ENCODE measurements at places on chromosomes 4 and X.

- no peak for DNase-seq
Observed at GRCh38 chr4:123406872-123407271, 10.3 kb downstream of the SPRY1 start.

GRCh38 chr4:140666889-140667614 lies 89.1 kb downstream of the TBC1D9 start:
- no peak for DNase-seq

DNA sequence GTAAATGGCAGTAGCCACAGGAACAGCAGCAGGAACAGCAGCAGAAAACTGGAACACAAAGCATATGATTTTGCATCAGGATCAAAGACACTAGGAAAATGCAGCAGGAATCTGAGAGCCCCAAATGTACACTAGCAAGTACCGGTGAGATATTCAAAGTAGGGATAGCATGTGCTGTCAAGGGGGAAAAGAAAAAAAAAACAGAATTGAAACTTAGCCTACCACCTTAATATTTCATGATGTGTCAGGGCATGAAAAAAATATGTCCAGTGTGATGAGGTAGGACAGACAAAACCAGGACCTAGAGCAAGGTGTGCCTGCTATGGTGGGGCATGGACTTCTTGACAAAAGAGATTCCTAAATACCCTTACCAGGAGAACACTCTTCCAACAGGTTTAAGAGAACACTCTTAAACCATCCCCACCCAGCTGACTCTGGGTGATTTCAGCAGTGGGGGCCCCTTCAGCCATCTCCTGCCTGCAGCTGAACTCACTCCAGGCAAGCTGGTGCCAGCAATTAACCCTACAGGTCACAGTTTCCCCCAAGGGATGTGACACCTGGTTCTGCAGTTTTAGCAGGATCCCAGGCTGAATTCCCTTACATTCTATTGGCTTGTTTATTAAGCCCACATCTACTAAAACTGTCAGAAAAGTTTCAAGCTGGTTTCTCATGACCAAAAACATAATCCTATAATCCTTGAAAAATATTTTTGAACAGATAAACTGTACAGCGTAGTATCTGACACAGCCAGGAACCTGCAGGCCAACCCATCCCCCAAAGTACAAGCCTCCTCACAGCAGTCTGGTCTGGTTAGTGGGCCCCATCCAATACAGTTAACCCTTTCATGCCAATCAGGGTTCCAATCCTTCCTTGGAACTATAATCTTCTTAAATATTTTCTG lies 62.9 kb upstream of the FMR1 start:
- DNase-seq = no peak

DNA sequence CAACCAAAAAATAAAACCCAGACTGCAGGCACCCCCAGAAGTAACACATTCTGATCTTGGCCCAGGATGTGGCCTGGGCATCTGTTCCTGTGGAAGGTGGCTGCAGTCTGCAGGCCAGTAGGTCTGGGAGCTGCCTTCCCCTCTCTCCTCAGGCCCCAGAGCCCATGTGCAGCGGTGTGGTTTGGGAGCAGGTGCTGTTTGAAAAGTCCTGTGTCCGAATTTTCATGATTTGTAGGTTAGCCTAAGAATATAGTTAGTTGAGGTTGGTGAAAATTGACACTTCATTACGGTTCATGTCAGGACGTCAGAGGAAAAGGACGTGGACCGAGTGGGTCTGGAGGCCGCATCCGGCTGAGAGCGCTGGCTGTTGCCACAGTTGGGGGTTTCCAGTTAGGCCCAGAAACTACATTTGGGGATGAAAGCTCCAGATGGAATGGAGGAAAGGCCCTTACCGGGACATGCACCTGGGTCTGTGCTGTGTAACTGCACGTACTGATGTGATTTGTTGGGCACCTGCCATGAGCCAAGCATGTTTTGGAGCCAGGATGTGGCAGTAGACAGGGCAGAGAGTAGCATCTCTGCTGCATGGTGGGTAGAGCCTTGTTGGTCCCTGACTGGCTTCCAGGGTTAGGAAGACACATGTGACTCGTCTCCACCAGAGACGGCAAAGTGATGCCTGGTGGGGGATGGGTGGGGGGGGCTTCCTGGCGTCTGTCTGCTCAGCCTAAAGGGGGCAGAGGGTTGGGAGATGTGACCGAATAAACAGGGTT lies 21.7 kb upstream of the HGFAC start:
- DNase-seq = no peak

GRCh38 chr4:119227690-119228089 lies 15.2 kb downstream of the USP53 start:
- DNase-seq = no peak

GRCh38 chr4:155954939-155955338 lies 1.3 kb upstream of the CTSO start:
- DNase-seq = no peak

DNA sequence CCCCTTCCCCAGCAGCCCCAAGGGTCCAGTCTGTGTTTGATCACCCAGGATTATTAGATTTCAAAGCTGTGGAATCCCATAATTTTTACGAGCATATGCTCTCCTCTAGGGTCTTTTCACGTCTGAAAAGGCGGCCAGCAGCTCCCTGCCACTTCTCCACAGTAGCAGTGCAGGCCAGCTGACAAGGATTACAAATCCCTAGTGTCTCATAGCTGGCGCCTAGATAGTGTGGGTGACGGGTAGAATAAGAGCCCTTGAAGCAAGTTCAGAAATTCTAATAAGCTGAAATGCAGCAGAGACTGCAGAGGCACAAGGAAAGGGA lies 79.4 kb downstream of the RLIM start:
- DNase-seq = no peak

- peak; percentile 88 for DNase-seq
Observed at GRCh38 chrX:12360383-12360782, 222.1 kb downstream of the FRMPD4 start.

- no peak for DNase-seq
Observed at GRCh38 chr4:1195891-1196401, 23.6 kb upstream of the SPON2 start.

DNA sequence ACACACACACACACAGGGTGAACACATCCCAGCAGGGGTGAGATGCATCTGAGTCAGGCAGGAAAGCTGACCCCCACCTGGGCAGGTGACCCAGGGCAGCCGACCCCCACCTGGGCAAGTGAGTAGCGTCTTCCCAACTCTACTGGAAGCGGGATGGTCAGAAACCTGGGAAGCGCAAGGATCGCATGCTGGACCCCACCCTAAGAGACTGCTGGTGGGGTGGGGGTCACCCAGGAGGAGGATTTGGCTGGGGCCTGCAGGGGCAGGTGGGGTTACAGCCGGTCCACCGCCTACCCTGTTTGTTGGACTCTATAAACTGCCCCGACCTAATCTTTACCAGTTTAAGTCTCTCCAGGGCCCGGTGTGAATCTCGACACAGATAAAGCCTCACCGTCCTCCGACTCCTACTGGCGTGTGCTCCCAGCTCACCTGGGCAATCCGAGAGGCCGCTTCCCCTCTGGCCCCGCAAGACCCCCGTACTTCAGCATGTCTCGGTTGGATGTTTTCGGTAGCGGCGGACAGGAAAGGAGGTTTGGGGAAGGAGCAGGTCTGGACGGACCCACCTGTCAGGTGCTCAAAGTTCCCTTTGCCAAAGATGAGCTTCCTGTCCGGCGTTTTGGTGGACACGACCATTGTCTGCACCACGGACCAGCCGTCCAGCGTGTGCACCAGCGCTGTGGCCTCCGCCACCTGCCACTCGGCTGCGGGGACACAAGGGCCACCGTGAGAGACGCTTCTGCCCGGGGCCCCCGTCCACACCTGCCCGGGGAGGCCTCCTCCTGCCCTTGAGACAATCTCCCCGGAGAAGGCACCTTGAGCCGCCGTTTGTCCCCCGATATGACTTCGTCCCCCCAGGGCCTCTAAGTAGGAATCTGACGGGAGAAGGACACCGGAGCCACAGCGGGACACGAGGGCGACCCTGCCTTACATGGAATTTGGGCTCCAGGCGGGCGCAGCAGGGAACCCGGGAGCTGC lies 2.0 kb downstream of the GTPBP6 start:
- DNase-seq = no peak

GRCh38 chr4:113499696-113500095 lies 261.8 kb downstream of the CAMK2D start:
- peak; percentile 67 for DNase-seq

DNA sequence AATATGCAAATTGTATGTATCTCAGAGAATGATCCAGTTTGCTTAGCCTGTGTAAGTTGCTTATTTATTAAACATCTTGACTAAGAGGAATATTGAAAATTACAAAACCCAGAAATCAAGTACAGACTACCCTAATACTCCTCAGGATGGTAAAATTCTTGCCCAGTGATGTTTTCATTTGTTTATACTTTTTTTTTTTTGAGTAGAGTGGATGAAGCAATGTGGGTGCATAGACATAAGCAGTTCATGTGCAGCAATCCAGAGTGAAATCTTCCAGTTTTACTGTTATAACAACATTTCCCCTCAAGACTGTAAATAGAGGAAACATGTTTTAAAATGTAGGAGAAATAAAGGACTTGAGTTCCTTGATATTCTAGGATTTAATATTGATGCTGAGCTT lies 4.7 kb downstream of the GLRB start:
- DNase-seq = no peak

GRCh38 chr4:83342476-83342875 lies 7.8 kb upstream of the HPSE start:
- DNase-seq = no peak

DNA sequence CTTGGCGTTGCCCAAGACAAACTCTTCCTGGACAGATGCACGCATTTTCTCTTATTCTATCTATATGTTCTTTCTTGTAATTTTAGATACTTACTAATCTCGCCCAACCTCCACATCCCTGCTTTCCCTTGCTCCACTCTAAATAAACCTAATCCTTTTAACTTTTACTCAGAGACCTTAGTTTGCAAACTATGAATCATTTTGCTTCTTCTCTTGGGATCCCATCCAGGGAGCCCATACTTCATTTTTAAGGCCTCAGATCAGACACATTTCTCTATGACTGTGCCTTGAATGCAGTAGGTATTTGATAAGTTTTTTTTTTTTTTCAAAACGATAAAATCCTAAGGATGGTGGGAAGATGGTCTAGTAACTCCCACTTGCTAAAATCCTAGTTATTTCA lies 353.8 kb upstream of the HAND2 start:
- no peak for DNase-seq

DNA sequence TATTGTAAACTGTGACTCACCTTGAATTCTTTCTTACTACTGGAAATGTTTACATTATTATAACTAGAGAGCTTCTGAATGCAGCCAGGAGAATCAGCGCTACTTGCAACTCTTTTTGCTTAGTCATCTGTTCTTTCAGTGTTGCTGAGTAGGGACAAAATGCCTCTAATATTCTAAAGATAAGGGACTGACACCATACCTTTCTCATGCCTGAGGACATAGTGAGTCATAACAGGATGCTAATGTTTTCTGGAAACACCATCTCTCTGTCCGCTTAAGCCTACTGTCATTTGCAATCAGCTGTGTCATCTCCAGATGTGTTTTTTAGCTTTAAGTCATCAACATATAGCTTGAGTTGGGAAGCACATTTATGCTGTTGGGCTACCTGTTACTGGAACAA lies 108.3 kb downstream of the QRFPR start:
- peak; percentile 95 for DNase-seq

- peak; percentile 82 for DNase-seq
Observed at GRCh38 chrX:19046343-19047215, 62.7 kb upstream of the PHKA2 start.

- DNase-seq = no peak
Observed at GRCh38 chr4:24003496-24003895, 113.6 kb upstream of the PPARGC1A start.

DNA sequence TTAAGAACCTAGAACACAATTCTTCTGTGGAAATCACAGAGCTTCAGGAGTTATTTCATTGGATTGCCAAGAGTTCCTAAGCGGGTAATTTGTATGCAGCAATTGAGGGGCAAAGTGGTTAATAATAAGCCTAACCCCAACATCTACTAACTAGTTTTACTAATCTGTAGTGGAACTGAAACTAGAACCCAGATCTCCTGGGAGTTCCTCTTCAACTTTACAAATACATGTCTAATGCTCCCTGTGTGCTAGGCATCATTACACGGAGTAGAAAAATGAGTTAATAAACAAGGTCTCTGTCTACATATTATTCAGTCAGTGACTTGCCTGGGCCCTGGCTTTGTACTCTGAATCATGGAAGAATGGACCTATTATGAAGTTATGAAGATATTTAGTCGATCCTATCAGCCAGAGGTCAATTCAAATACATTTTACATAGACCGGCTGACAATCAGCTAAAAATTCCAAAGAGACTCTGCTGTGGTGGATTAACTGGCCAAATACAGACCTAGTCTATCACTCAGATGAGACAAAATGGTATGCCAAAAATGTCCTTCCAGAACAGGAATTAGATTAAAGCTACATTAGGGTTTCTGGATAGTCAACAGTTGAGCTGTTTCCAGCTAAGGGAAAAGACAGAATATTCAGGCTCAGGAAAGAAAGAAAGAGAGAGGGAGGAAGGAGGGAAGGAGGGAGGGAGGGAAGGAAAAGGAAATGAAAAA lies 326.0 kb downstream of the FBXW7 start:
- DNase-seq = no peak

DNA sequence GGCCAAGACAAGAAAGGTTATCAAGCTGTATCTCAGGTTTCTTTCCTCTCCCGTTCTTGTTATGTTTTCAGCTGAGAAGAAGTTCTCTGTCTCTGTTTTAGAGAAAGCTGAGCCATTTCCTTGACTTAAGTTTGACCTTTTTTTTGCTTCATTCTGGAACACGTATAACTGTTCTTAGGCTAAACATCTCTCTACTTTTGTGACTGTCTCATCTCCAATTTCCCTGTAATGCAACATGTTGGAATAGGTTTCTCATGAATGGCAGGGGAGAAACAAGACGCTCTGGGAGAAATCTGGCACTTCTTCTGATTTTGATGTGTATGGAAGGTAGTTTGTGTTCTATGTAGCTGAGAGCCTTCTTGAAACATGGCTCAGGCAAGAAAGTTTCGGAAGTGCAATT lies 36.2 kb upstream of the SFRP2 start:
- DNase-seq = no peak

DNA sequence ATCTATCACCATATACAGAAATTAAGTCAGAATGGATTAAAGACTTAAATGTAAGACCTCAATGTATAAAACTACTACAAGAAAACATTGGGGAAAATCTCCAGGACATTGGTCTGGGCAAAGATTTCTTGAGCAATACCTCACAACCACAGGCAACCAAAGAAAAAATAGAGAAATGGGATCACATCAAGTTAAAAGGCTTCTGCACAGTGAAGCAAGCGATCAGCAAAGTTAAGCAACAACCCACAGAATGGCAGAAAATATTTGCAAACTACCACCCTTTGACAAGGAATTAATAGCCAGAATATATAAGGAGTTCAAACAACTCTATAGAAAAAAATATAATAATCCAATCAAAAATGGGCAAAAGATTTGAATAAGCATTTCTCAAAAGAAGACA lies 236.9 kb upstream of the EMCN start:
- DNase-seq = no peak

DNA sequence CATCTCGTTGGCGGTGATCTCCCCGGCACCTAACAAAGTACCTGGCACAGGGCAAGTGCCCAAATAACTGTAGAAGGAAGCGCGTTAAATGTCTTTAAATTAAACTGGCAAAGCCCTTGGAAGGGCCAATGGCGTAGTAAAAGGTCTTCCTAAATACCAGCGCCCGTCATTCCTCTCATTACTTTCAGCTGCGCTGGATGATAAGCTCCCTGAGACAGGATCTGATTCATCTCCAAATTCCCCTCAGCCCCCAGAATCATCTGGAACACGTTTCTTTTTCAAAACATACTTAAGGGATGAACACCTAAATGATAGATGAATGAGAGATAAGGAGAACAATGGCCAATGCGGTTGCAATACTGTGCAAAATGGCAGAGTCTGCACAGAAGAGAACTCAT lies 95.1 kb downstream of the AFAP1 start:
- peak; percentile 79 for DNase-seq

GRCh38 chrX:115330498-115331168 lies 41.1 kb downstream of the LUZP4 start:
- peak; percentile 37 for DNase-seq

All from bronchial epithelial cell (primary cell).